NCI-H345 (cell line): ENCODE measurements at places on chromosomes 16 and 17.

- no peak for DNase-seq
These were observed 80.8 kb upstream of the CIBAR2 start for GRCh38 chr16:85193115-85193493.

DNA sequence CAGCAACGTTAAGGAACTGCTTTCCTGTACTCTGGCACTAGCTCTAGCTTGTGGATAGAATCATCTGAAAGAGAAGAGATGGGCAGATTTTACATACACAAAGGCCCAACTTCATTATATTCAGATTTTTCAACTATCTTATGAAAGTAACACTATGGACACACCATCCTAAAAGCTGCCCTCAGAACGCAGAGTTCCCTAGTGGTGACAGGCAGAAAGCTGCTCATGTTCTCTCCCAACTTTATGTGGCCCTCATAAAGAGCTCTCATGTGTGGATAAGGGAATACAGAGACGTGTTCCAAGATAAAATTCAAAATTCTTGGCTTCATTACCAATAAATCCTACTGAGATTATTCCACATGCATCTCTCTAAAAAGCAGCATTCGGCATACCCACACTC is 1.5 kb downstream of the CFAP20 start:
- no peak for DNase-seq

DNA sequence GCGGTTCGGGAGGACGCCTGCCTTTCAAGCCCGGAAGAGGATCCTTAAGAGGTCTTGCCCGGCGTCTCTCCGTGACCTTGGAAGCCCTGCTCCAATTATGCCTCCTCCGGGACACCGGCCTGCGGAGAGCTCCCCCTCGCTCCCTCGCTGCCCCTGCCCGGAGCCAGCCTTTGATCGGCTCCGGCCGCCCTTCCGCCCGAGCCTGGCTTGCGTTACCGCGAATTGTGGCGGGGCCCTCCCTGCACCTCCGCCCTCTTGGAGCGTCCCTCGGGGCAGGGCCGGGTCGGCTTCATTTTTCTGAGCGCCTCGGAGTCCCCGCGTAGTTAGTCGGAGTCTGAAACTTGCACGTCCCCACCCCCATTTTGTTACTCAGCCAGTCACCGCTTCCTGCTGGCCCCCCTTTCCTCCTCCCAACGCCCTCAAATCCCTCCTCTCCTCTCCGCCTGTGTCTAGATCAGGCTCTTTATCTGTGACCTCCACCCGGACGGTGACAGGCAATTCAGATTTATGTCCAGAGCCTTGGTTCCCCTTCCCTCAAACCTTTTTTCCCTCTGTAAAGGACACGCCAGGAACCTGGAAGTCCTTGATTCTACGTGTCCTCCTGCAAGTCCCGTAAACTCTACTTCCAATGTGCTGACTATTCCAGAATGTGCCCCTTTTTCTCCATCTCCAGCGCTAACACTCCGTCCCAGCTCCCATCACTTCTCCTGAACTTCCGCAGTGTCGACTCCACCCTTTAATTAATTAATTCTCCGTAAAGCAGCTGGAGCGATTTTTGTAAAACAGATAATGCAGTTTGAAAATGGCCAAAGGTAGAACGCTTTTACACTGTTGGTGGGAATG is 569 bp upstream of the RABEP2 start:
- peak; percentile 73 for DNase-seq

DNA sequence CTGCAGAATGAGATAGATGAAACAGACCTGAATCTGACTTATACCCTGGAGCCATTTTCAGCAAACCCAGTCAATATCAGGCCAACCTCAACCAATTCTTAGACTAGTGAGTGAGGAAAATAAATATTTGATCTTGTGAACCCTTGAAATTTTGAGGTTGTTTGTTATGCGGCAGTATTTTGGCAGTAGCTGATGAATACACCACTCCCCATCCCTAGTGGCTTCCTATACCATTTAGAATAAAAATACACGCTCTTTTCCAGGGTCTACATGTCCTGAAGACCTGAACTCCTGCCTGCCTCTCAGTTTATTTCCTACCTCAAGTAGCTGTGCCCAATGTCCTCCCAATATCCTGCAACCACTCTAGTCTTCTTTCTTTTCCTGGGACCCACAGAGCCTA is 647.3 kb downstream of the WWOX start:
- DNase-seq: no peak

GRCh38 chr16:27405546-27406451 is 3.8 kb downstream of the IL21R start:
- DNase-seq: no peak

DNA sequence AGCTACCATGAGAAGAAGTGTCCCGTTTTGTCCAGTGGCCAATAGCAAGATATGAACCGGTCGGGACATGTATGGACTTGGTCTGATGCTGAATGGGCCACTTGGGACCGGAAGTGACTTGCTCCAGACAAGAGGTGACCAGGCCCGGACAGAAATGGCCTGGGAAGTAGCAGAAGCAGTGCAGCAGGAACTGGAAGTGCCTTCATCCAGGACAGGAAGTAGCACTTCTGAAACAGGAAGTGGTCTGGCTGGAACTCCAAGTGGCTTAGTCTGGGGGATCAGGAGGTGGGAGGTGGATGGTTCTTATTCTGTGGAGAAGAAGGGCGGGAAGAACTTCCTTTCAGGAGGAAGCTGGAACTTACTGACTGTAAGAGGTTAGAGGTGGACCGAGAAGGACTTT is 5.3 kb downstream of the EFNB3 start:
- DNase-seq: no peak
